Activated CD4-positive, alpha-beta memory T cell treated with anti-CD3 and anti-CD28 coated beads, Interleukin-2, amount 10 ng/mL, durations not matched to agents 7 days and 5 days (primary cell): ENCODE measurements at places on chromosomes 2 and 18.
A peak's percentile ranks its signal among the peaks of the same experiment; 100 is the strongest.

GRCh38 chr2:100976645-100977391 lies 25.3 kb upstream of the RPL31 start:
- no peak for DNase-seq

DNA sequence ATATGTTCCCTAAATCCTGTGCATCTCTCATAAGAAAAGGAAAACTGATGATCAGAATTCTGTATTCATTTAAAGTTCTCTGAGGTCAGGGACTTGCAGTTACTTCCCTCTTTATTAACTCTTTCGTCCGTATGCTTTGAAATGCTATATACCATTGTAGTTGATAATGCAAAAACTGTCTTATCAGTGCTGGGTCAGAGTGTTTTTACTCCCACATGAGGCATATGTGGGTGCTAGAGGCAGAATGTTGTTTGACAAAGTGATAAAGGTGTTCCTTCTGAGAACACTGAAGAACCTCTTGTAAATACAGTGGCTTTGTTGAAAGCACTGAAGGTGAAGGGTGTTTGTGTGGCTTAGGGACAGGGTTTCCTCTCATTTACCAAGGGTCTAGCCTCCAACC lies 136.5 kb upstream of the NFATC1 start:
- no peak for DNase-seq

GRCh38 chr2:69989009-69989408 lies 27.6 kb upstream of the ASPRV1 start:
- no peak for DNase-seq

DNA sequence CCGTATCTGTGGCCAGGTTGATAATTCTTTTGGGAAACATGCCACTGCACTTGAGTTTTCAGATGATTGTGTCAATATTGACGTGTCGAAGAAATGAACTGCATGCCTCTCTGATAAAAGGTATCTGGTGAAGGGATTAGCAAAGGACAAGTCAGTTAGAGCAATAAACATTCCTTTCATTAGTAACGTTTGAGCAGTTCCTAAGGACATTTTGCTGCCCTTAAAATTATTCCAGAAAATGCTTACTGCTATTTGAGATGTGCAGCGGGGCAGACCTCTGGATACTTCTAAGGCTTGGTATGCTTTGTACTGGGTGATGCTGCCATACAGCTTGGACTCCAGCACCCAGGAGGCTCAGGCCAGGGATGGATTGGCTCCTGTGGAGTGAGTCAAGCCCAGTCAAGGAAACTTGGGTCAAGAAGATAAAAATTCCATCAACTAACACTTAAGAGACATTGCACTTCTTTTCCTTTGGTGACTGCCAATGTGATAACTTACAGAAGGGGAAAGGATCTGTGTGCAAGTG lies 166.7 kb downstream of the FHOD3 start:
- no peak for DNase-seq

DNA sequence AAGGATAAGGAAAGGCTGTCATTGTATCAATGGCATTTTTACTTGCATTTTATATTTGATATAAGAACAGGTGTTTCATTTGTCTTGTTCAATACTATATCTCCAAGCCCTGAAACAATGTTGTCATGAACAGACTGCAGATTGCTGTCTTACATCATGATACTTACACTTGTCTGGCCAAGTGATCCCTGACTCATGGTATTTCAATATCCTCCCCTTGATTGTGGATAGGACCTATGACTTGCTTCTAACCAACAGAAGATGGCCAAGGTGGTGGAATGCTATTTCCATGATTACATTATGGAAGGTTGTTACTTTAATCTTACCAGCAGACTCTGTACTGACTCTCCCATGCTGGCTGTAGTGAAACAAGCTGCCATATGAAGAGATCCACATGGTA lies 471.1 kb downstream of the CCDC85A start:
- DNase-seq = no peak

- DNase-seq = no peak
Measured at GRCh38 chr18:7608781-7609201, 41.7 kb downstream of the PTPRM start.

GRCh38 chr2:172329416-172329773 lies 98.0 kb upstream of the ITGA6 start:
- DNase-seq = no peak

- no peak for DNase-seq
Measured at GRCh38 chr2:29233428-29233827, 118.2 kb downstream of the CLIP4 start.

- no peak for DNase-seq
Measured at GRCh38 chr2:190562121-190562520, 27.6 kb upstream of the NEMP2 start.

DNA sequence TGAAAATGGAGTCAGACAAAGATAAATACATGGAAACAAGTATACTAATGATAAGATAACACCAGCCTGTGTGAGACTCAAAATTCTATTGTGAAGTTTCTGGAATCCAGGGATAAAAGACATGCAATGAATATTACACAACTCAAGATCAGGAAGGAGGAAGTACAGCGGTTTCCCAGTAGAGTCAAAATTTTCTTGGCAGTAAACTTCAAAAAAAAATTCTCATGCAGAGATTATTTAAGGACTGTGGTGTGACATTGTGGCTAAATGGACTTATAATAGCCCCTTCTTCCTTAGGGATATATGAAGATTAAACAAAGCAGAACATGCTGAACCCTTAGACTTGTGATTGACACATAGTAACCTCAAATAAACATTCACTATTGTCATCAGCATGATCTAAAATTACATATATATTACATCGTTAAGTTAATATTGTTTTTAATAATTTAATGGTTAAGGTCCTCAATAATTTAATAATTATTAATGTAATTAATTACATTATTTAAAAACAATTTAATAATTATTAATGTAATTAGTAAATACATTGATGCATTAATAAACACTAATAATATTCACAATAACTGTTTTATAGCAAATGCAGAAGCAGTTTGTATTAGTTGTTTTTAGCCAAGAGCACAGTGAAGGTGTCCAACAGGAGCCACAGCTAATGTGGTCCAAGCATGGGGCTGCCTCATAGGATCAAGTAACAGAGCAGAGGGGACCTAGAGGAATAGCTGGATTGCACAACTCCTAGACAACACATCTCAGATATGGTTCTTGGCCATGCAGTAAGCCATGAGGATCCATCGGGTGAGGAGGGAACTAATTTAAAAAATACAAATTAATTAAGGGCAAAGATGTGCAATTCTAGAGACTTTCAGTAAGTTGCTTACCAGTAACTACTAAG lies 77.3 kb downstream of the POLE4 start:
- DNase-seq = no peak

GRCh38 chr2:188294352-188294926 lies 2.8 kb downstream of the GULP1 start:
- DNase-seq = no peak

- DNase-seq = no peak
Measured at GRCh38 chr18:70354080-70354479, 65.2 kb downstream of the SOCS6 start.

DNA sequence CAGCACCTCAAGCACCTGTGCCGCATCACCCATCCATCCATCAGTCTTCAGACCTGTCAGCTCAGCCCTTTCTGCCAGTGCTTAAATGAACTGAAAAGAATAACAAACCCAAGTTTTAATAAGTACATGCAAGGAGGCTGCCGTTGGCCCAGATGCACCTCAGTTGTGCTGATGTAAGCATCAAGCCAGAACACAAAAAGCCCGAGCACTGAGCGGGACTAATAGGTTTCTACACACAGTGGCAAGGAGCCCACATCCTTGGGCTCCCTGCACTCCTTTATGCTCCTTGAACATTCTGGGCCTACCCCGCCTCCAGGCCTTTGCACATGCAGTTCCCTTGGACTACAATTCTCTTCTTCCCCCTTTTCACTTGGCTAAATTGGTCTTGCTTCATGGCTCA lies 165.6 kb downstream of the ALK start:
- no peak for DNase-seq

DNA sequence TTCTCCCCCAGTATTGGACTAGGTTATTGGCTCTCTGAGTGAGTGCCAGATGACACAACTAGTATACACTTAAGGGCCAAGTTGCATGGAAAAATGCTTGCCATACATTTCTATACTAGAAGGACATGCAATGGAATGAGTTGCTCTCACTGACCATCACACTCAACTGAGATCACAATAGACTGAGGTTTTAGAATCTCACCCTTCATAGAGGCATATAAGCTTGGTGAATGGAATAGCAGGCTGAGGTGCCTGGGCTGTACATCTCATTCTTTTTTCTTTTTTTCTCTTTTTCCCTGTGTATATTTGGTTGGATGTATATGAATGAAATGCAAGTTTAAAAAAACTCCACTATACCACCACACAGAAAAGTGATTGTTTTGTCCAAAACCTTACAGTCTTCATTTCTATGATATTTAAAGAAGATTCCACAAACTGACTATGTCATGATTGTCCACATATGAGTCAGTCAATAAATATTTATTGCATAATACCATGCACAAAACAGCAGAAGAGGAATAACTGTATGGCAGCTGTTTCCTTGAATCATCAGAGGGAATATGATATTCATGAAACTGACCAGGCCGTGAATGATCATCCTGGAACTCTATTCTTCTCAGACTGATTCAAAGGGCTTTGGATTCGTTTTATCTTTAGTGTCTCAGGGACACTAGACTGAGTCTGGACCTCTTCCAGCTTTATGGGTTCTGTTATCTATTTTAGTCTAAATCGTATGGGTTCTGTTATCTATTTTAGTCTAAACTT lies 122.6 kb upstream of the STK17B start:
- no peak for DNase-seq

DNA sequence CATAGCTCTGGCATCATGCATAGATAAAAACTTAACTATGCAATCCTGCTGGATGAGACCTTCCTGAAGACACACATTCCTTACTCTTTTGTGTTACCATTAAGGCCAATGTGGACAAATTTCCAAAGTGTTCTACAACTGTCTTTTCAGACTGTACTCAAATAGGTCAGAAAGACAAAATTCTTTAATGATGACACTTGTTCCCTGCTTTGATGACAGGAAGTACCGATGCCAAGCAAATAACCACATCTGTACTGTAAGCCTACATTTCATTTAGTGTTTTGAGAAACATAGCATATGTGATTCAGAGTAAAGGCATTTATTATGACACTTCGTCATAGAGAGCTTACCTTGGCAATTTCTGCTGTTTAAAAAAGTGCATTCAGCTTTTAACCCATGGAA lies 55.0 kb downstream of the PMAIP1 start:
- no peak for DNase-seq

DNA sequence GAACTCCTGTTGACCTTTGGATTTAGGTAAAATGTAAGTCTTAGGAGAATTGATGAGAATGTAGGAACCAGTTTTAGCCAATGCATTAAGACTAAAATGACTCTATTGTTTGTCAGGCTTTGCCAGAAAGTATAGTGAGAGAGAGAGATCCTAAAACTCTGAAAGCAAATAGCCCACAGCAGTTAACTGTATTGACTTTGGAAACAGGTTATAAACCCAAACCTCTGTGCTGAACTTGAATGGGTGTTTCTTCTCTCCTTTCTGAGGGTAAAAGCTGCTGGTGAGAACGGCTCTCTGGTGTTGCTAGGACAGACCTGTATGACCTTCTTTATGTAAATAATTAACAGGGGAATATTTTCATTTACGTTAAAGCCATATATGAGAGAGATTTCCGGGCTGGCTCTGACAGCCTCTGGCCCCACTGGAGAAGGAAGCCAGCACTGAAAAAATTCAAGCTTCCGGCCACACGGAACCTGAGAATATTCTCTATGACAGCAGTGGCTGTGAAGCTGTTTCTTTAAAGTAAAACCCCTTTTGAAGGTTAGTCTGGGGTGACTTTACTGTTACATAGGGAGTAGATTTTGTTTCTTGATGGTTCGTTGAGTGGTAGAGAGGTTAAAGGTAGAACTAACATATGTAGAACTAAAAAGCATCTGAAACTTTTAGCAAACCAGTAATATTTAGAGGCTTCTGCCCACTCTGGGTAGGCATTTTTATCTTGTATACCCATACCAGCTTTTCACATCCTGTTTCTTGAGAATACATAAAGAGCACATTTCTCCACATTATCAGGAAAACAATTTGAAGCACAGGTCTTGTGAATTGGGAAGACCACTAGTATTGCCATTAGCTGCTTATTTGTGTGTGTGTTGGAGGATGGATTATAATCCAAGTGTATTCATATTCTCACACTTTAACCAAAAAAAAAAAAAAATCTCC lies 123.8 kb downstream of the SPTBN1 start:
- DNase-seq = no peak

DNA sequence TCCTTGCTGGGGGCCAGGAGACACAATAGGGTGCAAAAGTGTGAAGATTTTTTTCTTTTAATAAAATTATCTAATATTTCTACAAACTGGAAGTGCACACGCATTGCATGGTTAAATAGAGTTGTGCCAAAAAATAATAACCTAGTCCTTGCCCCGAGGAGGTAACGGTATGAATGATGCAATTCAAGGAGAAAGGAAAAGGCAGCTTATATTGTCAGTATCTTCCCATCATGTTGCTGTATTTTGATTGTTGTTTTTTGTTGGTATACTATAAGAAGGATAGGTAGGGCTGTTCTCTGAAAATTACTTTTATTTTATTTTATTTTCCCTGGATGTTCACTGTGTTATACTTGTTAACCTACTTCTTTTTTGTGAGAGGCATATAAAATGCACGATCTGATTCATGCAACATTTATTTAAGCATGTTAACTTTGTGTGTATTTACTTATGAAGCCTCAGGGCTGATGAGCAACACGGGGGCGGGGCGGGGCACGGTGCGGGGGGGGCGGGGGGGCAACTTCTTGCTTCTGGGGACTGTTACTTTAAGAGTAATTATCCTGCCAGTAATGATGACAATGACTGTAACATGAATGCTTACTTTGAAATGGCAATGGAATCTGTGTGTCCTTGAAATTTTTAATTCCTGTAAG lies 118.6 kb downstream of the AQP4 start:
- DNase-seq = no peak

- no peak for DNase-seq
Measured at GRCh38 chr2:206983161-206983859, 44.0 kb downstream of the CPO start.

- no peak for DNase-seq
Measured at GRCh38 chr18:2240311-2240705, 331.0 kb downstream of the METTL4 start.

DNA sequence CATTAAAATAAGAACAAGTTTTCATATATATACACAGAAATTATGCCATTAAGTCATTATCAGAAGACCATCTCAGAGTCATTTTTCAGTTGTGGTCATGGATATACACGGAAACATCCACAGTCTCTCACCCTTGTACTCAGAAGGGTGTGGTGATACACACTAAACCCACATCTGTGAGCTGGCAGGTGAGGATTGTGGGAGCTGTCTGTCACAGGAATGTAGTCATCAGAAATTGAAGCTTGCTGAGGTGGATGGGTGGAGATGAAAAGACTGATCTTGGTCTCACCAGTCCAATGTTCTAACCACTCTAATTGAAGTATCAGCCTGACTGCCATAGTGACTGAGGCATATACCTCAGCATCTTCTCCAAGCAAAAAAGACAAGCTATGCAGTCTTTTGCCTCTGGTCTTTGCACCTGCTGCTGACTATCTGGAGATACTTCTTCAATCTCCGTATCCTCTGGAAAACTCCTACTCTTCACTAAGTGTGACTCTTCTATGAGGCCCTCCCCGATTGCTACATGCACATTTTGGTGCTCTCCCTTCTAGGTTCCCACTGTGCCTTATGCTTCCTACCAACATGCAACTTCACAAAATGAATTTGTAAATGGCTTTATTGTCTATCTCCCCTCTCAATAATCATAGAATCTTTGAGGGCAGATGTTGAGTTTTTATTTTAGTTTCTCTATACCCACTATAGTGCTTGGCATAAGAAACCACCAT lies 232.8 kb downstream of the DYM start:
- peak; percentile 72 for DNase-seq
